RPMI7951 (cell line): ENCODE measurements at places on chromosomes 1 and 21.
A peak's percentile ranks its signal among the peaks of the same experiment; 100 is the strongest.

- DNase-seq, result no peak
Observed at GRCh38 chr1:77954521-77954920, 24.4 kb downstream of the FUBP1 start.

- no peak for DNase-seq
Observed at GRCh38 chr1:41329662-41330587, 31.3 kb upstream of the FOXO6 start.

- DNase-seq, result no peak
Observed at GRCh38 chr21:19368944-19369343, 965.4 kb upstream of the TMPRSS15 start.

- DNase-seq, result peak; percentile 35
Observed at GRCh38 chr1:87869567-87869966, 540.9 kb downstream of the LMO4 start.

DNA sequence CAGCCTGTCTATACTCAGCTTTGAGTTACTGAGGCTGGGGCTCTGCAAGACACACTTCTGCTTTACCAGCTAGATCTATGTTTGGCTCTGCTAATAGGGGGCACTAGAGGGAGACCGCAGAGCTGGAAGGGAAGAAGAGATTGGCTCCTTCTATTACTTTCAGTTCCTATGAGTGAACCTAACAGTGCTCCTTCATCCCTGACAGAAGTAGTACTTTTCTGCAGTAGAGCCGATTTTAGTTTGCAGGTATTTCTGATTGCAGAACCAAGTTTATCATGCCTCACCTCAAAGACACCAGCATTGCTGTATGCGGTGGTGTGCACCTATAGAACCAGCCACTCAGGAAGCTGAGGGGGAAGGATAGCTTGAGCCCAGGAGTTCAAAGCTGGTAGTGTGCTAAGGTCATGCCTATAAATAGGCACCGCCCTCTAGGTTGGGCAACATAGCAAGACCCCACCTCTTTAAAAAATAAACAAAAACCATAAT lies 5.7 kb upstream of the ZDHHC18 start:
- no peak for DNase-seq

DNA sequence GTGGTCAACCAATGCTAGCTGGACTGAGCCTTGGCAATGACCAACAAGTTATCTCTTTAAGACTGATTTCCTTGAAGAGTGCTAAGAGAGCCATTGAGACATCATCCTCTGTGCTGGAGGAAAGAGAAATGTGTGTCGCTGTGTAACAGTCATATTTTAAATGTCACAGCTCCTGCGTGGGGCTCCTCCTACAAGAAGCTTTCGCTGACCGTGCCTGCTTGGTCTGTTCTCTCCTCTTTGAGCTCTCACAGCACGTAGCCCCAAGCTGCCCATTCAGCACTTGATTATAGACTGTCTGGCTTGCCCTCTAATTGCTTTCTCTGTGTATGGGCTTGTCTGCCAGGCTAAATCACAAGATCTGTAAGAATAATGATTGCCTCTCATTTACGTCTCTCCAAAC lies 221.3 kb downstream of the FOXD2 start:
- no peak for DNase-seq

- no peak for DNase-seq
Observed at GRCh38 chr1:117669572-117669971, 63.7 kb downstream of the TENT5C start.

- DNase-seq, result no peak
Observed at GRCh38 chr1:151003180-151003579, 3.5 kb downstream of the MINDY1 start.

GRCh38 chr1:100076744-100077143 lies 56.0 kb downstream of the SASS6 start:
- DNase-seq, result no peak

- DNase-seq, result no peak
Observed at GRCh38 chr1:40232444-40232843, 15.3 kb upstream of the TMCO2 start.

- DNase-seq, result peak; percentile 57
Observed at GRCh38 chr1:103514920-103515503, 10.5 kb upstream of the RNPC3 start.

- peak; percentile 82 for DNase-seq
Observed at GRCh38 chr1:202184750-202185460, 8.7 kb upstream of the LGR6 start.

DNA sequence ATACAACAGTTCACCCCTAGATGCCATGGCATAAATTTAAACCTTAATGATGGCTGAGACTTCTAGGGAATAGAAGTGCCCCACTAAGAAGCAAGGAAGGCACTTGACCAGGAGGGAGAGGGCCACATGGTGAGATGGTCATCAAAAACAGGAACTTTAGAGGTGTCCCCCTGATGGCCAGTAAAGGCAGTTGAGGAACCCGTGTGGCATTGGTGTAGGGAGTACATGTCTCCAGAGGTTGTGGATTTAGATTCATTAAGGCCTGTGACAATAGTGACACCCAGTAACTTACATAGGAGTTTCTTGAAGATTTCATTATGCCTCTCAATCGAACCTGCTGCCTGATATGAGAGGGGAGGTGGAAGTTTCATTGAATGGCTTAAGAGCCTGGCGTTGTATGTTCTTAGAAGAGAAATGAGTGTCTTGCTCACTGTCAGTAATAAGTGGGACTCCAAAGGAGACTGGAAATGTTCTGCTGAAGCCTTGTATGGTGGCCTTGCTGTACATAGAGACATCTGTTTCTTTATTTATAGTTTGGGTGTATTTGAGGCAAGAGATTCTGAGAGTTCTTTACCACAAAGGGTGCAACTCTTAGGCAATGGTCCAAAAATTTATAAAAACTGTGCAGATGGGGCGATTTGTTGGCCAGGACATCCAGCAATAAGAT lies 27.9 kb downstream of the EDARADD start:
- DNase-seq, result no peak

DNA sequence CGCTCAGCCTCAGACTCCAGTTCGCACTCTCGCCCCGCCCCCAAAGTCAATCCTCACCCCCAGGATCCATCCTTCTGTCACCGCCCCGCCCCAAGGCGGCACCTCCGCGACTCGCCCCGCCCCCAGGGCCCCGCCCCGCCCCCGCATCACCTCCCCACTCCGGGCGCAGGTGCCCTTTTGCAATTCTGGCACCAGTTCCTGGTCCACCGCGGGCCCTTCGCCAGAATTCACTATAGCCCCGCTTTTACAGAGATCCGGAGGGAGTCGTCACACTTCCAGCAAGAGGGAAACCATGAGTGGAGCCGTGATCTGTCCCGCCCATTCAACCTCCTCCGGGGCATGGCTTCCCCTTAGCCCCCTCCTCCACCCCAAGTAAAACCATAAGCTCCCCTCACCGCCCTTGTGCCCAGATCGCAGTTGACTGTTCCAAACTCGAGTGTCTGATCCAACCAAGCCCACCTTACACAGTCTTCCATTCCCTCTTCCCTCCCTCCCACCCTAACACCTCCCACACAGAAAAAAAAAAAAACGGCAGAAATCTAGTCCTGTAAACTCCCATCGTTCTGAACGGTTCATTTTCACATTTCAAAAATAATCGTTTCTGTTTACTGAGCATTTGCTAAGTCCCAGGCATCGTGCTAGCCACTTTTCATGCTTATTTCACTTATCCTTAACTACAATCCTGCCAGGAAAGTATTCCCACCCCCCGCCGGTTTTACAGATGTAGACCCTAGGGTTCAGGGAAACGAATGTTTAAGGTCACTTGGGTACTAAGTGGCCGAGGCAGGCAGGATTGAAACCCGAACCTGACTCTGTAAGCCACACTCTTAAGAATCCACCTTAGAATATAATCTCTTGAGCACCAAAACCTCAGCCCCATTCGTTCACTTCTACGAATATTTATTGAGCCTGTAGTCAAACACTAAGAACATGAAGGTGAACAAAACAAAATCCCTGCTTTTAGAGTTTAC lies 1.3 kb upstream of the DNAJC16 start:
- DNase-seq, result peak; percentile 96

GRCh38 chr1:40477678-40478053 lies 576 bp downstream of the ZFP69 start:
- DNase-seq, result peak; percentile 35

- no peak for DNase-seq
Observed at GRCh38 chr1:233295975-233296322, 424 bp upstream of the PCNX2 start.

GRCh38 chr21:43602266-43603232 lies 56.7 kb downstream of the HSF2BP start:
- no peak for DNase-seq

- DNase-seq, result peak; percentile 40
Observed at GRCh38 chr1:16367968-16368890, 1.2 kb downstream of the SZRD1 start.

- DNase-seq, result no peak
Observed at GRCh38 chr1:57782357-57782756, 358.5 kb upstream of the DAB1 start.

- peak; percentile 39 for DNase-seq
Observed at GRCh38 chr1:230633469-230633868, 8.8 kb upstream of the COG2 start.

GRCh38 chr1:154182344-154183045 lies 9.4 kb downstream of the TPM3 start:
- DNase-seq, result peak; percentile 75

DNA sequence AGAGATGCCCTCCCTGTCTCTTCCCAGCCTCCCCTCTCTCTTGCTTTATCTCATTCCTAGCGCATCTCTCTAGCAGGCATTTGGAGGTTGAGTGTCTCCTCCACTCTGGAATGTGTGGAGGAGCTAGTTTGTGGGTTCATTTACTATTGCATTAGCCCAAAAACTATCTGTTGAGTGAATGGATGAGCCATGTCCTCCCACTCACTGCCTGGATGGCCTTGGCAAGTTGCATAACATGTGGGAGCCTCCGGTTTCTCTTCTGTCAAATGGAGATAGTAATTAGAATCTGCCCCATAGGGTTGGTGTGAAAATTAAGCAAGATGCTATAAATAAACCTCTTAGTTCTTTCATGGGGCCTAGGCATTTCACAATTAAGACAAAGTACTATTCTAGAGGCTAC lies 181.8 kb downstream of the KAZN start:
- DNase-seq, result no peak

DNA sequence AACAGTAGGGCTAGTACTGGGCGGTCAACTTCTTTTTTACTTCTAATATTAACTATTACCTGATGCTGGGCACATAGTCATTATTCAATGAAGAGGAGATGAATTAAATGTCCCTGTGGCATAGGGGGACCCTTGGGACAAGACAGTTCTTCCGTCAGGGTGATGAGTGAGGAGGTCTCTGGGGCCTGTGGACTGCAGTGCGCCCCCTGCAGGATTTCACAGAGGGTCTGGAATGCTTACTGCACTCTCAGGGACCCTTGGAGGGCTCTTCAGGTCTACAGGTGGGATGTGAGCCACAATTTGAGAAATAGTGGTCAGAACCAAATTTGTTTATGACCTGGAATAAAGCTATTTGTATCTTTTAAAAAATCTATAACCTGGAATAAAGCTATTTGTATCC lies 149.4 kb downstream of the FAM78B start:
- no peak for DNase-seq

DNA sequence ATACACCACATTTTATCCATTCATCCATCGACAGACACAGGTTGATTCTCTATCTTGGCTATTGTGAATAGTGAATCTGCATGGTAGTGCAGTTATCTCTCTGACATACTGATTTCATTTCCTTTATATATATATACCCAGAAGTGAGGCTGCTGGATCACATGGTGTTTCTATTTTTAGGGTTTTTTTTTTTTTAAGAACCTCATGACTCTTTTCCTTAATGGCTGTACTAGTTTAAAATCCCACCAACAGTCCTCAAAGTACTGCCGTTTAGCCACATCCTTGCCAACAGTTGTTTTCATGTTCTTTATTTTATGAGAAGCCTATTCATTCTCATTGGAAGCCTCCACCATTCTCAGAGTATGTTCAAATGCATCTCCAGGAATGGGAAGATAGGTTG lies 258.7 kb upstream of the SNX7 start:
- peak; percentile 42 for DNase-seq

GRCh38 chr1:161998811-161999210 lies 24.9 kb downstream of the OLFML2B start:
- DNase-seq, result peak; percentile 94
